ENCODE measurements at places on chromosomes 5 and 9.
A peak's percentile ranks its signal among the peaks of the same experiment; 100 is the strongest.

DNA sequence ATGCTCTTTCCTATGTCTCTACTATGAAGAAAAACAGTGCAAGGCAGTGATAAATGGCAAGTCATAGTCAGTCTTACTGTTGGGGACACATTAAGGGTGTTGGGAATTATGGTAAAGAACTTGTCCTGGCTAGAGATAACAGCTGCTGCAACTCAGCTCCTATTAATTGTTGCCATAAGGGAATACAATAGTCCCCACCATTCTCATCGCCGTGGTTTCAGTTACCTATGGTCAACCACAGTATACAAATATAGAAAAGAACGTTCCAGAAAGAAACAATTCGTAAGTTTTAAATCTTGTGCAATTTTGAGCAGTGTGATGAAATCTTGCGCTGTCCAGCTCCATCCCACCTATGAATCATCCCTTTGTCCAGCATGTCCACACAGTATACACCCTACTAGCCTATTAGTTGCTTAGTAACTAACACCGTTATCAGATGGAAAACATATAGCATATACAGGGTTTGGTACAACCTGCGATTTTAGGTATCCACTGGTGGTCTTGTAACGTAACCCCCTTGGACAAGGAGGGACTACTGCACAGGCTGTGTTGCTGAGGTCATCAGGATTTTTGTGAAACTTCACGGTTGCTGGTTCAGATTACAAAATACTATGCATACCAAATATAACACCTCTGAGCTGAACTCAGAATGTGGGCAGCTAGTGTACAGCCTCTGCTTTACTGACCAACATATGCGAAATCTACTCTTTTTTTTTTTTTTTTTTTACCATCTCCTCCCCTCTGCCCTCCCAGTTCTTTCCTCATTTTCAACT lies 53.5 kb downstream of the ZFR start:
- no peak for DNase-seq

GRCh38 chr9:81685763-81686613 lies 3.4 kb downstream of the TLE1 start:
- DNase-seq: no peak

DNA sequence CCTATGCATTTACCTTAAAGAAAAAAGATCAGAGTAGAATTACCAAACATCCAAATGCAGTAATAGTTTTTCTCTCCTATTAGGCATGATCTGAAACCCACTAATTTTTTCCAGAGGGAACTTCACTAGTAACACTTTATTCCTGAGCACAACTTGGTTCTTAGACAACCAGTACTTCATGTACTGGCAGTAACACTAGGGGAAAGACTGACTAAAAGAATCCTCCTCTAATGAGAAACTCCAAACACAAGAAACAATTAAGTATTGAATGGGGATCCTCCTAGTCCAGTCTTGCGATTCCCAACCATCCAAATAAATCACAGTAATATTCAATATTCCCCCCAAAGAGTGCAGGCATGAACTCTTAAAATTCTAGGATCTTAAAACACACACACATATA lies 48.9 kb downstream of the ZNF608 start:
- DNase-seq: no peak

DNA sequence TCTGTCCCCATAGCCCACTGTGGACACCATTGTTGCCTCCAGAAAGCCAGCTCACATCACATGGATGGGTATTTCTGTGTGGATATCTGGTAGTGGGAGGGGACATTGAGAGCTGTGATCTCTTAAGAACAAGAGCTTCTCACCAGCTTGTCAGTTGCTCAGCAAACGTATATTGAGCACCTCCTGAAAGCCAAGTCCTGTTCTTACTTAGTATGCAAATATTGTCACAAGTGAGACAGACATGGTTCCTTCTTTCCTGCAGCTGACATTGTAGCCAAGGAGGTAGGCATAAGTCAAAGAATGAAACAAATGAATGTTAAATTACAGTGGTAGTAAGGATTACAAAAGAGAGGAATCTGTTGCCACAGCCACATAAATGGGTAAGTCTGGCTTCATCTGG lies 3.8 kb downstream of the TCOF1 start:
- no peak for DNase-seq

DNA sequence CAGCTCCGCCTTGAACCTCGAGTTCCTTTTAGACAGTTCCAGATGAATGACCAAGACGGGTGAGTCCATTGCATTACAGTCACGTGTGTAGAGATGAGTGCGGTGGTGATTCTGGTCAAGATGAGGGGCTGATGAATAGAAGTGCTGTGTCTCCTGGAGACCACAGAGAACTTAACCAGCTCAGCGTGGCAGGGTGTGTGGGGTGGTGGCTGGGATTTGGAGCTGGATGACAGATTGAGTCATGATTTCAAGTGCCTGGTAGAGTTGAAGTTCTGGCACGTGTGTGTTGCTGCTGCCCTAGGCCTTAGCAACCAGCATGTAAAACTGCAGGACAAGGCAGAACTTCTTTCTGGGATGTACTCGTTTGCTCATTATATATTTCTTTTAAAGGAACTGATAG lies 53.3 kb downstream of the PRRC2B start:
- DNase-seq: no peak

- no peak for DNase-seq
Observed at GRCh38 chr9:79663878-79664277, 92.1 kb downstream of the TLE4 start.

GRCh38 chr5:14400611-14401010 lies 181.0 kb upstream of the OTULINL start:
- DNase-seq: no peak

DNA sequence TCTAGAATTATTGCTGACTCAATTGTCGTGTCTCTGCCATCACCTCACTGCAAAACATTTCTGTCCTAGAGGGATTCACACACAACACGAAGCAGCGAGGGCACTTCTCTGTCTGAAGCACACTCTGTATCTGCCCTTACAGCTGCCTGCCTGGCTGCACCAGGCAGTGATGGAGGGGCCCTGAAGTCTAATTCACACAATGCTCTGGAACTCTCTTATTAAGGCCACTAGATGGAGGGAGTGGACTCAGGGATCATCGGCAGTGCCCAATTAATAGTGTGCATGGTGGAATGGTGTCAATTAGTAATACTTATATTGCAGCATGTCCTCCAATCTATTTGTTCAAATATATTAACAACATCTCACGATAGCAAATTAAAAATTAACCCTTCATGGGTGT lies 157.5 kb upstream of the MAP1B start:
- no peak for DNase-seq

DNA sequence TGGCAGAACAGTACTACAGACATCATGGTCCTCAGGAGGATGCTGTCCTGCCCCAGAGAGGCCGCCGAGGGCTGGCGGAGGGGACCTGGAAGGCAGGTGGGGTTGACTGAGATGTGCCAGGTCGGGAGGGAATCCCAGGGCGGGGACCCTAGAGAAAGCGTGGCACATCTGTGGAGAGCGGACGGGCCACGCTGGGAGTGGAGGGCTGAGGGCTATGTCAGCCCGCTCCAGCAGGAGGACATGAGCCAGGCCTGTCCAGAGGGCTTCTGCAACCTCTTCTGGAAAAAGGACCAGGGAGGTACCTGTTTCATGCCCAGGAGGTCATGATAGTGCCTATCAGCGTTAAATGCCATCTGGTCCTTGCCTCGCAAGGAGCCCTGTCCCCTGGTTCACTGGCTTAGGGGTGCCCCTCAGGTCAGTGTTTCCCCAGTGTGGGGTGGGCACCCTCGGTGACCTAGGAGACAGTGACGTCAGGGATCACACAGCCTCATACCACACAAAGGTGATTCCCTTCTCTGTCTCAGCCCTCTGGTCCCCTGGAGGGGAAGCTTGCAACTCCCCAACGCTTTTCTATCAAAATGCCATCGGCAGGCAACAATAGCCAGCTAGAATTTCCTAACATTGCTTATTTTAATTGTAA lies 103.6 kb upstream of the IER5L start:
- DNase-seq: no peak

- no peak for DNase-seq
Observed at GRCh38 chr5:115602591-115603125, 379 bp upstream of the TICAM2 start.

- peak; percentile 87 for DNase-seq
Observed at GRCh38 chr5:53109443-53110127, at the start of gene MOCS2. TSS of gene MOCS2 (minus strand) at chr5:53109757. CDS start at chr5:53107174, 2,583 bp downstream.

- no peak for DNase-seq
Observed at GRCh38 chr9:37559125-37559524, 17.1 kb downstream of the FBXO10 start.

DNA sequence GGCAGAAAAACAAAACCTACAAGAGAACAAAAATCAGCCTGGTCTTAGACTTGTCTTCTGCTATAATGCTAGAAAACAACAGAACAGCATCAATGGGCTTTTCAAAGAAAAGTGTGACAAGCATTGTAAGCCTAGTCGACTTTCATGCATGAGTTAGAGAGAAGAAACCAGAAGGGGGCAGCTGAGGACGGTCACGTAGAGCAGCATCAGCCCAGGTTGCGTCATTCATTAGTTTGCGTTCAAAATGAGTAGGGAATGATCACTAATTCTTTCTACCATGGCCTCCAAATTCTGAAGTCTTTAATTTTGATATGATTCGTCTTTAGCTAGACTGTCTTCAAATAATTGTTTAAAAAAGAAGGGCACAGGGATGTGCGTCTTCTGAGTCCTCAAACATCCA lies 4.7 kb upstream of the ISCA1 start:
- no peak for DNase-seq

DNA sequence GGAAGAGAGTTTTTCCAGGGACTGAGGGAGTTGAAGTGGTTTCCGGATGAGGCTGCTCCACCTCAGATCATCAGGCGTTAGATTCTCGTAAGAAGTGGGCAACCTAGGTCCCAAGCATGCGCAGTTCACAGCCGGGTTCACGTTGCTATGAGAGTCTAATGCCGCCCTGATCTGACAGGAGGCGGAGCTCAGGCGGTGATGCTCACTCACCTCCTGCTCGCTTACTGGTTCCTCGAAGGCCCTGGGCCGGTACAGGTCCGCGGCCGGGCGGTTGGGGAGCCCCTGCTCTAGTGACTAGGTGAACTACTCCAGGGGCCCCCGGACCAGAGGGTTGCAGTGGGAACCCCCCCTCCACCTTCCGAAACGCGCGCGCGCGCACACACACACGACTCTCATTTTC lies 997 bp upstream of the RNF130 start:
- DNase-seq: peak; percentile 10

DNA sequence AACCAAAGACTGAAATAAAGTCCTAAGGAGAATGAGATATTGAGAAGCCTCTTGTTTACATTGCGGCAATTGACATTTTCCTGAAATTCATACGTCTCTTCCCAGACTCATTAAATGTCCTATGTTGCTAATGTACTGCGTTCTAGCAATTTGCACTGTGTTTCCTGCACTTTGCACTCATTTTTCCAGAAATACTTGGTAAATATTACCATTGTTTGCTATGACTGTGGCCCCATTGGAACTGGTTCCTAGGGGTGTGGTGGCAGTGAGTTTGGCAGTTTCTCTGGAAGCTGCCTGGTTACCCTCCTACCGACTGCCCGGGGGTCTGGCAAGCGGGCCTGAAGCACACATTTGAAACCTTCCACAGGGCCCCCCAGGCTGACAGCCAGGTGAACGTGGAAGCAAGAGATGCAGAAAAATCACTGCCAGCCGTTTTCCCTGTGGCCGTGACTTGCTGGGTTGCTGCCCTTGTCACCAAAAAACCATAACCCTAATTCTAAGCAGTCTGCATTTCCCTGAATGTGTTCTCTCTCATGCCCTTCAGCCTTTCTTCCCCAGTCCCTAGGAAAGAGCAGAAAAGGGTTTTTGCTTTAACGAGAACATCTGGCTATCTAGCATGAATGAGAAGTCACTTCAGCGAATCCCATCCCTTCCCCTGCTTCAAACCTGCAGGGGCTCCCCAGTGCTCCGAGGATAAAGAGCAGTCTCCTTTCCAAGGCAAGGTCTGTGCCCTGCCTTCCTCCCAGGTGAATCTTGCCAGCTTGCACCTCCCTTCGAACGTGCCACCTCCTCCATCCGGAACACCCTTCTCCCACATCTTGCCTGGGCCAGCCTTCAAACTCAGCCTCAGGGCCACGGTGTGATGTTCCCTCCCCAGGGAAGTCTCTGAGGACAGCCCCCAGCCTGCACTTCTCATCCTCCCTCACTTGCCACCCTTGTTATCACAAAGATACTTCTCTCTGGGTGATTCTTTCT lies 84.2 kb downstream of the AK8 start:
- DNase-seq: no peak

GRCh38 chr5:161189452-161189851 lies 337.4 kb upstream of the ATP10B start:
- DNase-seq: no peak

DNA sequence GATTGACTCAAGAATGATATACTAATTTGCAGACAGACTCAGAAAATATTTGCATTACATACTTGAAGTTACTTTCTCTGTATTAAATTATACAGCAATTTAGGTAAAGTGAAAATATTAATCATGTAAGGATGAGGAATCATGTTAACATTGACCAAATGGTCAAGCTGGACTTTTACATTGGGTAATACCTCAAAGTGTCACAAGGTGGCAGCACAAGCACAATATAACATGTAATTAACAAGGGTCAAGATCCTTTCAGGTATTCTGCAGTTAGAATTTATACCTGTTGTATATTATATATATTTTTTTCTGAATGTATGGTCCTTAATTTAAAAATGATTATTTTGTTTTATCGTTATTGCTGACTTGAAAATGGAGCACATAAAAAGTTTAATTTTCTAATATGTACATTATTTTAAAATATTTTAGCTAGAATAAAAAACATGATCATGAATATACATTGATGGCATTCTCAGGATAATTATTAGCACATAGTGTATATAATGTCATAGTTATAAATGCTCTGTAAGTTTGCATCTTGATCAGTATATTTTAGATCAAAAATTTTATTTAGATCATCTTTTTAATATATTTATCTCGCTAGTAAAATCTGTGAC lies 8.6 kb downstream of the HAPLN1 start:
- no peak for DNase-seq

GRCh38 chr9:136544548-136544963 lies 1.3 kb downstream of the NOTCH1 start:
- DNase-seq: peak; percentile 35

- no peak for DNase-seq
Observed at GRCh38 chr5:138105709-138106108, 21.9 kb downstream of the WNT8A start.

DNA sequence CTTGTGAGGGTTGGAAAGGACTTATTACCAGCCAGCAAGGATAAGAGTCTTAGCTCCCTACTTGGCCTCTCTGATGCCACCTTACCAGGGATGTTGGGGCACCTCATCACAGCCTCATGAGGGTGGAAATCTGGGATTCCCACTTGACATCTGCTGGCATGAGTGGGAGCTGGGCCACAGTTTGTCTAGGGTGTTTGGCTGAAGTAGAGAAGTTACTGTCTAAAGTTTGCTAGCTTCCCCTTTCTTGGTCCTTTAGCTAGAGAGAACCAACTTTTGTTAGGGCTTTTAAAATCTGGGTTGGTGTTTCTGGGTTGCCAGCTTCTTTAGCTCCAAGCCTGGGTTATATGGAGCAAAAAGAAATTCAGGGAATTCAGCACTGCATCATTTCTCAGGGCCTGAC lies 57.5 kb upstream of the GNA14 start:
- DNase-seq: no peak

GRCh38 chr5:120388016-120388781 lies 75.9 kb upstream of the PRR16 start:
- DNase-seq: no peak
